ENCODE measurements at places on chromosomes 4 and X.

DNA sequence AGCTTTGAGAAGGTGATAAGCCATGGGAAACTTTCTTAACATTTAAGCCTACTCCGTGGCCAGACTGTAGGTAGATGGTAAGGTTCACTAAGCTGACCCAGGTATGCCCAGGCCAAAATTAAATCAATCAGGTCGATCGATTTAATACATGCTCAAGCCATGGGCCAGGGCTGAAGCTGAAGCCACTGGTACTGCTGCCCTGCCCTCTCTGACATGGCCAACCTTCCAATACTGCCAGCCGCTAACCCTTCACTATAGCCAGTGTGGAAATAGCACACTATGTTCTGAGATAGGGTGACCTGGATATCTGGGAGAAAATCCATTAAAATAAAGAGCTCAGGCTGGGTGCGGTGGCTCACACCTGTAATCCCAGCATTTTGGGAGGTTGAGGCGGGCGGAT is 31.6 kb downstream of the TSC22D3 start:
- no peak for DNase-seq

DNA sequence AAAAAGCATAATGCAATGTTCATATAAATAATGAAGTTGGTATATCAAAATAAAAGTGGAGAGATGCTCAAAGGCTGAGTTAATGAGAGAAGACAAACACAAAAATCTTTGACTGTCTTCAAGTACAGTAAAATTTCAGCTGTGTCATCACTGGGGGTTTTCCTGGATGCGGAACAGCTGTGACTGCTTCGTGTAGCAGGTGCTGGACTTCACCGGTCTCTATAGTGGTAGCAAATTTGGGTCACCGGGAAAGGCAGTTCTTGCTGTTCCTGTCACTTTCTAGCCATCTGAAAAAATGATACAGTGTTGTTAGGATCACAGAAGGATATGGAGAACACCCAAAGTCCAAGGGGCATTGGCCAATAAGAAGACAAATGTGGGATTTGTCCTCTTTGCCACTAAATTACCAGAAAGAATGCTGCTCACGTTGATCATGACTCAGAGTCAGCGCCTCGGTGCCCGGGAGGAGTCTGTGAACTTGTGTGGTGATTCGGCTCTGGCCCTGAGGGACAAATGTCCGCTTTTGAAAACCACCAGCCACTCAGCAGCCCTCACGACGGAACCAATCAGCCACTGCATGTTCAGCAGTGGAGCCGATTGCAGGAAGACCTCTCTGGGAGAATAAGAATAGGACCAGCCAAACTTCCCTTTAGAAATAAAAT is 230.1 kb upstream of the FAT1 start:
- DNase-seq: no peak

DNA sequence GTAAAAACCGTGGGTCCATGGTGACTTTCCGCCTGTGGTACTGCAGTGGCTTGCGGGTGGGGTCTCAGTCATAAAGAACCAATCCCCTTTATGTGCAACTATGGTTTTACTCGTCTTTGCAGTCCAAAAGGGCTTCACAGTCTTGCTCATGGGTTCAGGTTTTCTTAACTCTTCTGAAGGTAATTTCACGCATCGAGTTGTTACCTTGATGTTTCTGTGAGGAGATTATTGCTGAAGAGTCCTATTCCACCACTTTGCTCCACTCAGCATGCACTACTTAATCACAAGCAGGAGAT is 41.5 kb downstream of the F8 start:
- DNase-seq: no peak

DNA sequence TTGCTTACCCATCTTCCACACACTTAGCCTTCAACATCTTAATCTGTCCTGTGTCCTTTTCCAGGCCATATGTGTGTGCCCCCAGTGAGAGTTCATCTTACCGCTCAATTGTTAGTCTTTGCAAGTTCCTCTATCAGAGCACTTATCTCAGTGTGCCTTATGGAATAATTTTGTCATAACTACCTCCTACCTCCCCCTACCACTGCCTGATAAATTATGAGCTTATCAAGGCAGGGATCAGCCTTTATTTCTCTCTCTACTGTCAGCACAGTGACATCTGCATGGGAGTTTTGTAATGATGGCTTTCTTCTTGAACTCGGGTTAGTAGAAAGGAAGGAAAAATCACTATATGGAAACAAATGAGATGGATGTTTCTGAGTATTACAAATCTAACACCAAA is 53.2 kb downstream of the MTM1 start:
- no peak for DNase-seq

- no peak for DNase-seq
Observed at GRCh38 chr4:4599481-4600275, 57.8 kb upstream of the STX18 start.

All from MV-4-11 (cell line).